Large intestine (tissue), 12 donors: ENCODE measurements at places on chromosomes 2 and 18.

DNA sequence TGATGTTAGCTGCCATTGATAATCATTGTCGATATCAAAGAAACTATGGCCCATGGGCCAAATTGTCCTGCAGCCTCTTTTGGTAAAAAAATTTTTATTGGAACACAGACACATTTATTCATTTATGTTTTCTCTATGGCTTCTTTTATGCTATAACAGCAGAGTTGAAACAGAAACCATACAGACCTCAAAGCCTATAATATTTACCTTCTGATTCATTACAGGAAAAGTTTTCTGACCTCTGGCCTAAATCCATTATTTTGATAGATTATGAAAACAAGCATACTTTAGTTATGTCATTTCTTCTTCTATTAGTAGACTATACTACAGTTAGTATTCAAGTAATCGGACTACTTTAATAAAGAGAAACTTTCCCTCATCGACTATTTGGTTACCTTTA is 349.7 kb upstream of the GALNT5 start:
- DNase-seq: no peak

DNA sequence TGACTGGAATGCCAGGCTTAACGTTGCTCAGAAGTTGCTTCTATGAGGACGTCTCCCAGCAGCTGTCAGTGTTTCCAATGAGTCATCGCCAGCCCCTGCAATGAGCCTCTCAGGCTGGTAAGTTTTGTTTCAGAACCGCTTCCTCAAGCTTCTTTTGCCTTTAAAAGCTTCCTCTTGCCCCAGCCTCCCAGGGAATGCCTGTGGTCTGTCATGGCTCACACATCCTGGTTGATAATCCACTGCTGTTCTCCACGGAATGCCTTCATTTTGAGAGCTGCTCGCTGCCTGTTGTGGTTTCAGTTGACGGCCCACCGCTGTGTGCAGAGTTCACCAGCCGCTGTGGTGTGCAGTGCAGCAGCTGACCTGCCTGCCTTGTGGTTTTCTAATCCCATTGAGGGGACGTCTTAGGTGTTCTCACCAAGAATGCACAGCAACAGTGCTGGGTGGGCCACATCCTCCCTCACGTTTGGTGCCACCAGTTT is 96.4 kb downstream of the RTP5 start:
- DNase-seq: peak; percentile 64

GRCh38 chr2:196284144-196284844 is 112.9 kb upstream of the STK17B start:
- DNase-seq: no peak

DNA sequence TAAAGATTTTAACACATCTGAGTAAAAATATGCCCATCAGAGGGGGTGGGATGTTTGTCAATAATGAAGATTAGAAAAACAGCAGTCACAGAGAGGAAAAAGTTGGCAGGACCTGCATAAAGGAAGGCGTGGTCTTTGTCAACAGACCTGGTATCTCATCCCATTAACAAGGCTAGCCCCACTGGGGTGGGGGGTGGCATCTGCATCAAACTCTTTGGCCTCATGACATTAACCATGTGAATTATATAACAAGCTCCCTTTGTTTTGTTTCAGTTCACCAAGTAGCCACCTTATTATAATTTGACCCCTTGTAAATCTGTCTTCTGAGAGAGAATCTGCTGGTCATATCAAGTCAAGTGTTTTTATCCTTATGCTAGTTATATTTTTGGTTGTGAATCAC is 28.8 kb downstream of the NEMP2 start:
- no peak for DNase-seq

DNA sequence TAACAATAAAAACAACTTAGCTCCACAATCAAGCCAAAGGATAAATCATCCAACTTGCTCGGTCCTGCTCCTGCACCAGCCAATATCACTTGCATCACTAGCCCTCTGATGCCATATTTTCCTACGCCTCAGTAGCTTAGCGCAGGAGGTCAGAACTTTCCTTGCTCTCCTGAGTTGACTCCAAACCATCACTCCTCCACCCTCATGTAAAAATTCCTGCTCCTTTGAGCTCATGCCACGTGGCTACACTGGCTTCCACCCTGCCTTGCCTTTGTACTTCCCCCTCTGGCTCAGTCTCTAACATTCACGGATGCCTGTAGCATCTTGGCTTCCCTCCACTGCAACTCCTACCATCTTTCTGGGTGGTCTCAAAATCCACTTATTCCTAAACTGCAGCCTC is 25.2 kb downstream of the AAK1 start:
- DNase-seq: no peak

- DNase-seq: no peak
Measured at GRCh38 chr2:17242813-17243485, 275.3 kb downstream of the RAD51AP2 start.

- DNase-seq: peak; percentile 99
Measured at GRCh38 chr2:112644155-112644932, 1.4 kb upstream of the SLC20A1 start.

DNA sequence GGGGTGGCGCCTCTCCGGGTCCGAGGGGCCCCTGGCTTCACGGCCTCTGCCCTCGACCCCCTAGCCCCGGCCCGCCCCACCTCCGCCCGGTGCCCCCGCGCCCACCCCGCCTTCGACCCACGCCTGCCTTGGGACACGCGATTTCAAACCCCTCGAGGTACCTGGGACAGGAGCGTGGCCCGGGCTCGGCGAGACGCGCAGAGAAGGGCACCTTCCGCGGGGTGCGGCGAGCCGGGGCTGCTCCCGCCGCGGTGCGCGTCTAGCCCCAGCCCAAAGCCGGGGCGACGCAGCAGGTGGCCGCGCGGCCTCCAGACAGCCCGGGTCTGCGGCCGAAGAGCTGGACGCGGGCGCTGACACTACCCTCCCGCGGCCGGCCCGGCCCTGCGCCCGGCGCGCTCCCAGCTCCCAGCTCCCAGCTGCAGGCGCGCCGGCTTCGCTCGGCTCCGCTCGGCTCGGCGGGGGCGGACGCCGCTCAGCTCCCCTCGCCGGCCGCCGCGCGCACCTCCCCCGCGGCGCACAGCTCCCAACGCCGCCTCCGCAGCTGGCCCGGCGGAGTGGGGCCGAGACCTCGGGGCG is at the start of gene CRACDL:
Gene CRACDL, minus strand, starts transcription at position 449 of the 576 bp plus-strand sequence. CDS start 89,425 bp downstream, outside the sequence.
- DNase-seq: no peak

- no peak for DNase-seq
Measured at GRCh38 chr18:2218101-2218500, 353.2 kb downstream of the METTL4 start.

GRCh38 chr2:239238381-239238780 is 162.4 kb downstream of the HDAC4 start:
- no peak for DNase-seq

DNA sequence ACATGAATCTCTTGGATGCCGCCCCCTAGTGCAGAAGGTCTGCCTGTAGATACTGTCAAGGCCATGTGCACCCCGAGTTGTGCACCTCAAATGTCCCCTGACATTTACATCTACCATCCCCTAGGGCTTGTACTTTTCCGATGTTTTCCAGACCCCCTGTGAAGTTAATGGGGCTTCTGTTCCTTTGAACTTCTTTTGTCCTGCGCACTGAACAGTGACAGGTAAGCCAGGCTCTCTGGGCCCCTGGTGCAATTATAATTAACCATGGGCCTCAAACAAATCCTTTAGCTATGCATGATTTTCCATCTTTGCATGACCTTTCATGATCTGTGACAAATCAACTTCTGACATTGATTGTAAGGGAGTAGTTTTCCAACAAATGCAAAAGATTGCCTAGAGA is 158.4 kb downstream of the FHOD3 start:
- DNase-seq: no peak

DNA sequence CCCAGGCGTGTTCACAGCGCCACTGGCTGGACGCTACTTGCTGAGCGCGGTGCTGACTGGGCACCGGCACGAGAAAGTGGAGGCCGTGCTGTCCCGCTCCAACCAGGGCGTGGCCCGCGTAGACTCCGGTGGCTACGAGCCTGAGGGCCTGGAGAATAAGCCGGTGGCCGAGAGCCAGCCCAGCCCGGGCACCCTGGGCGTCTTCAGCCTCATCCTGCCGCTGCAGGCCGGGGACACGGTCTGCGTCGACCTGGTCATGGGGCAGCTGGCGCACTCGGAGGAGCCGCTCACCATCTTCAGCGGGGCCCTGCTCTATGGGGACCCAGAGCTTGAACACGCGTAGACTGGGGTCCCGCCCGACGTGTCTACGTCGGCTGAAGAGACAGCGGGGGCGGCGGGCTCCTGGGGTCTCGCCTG is 891 bp upstream of the KHK start:
- DNase-seq: peak; percentile 61

DNA sequence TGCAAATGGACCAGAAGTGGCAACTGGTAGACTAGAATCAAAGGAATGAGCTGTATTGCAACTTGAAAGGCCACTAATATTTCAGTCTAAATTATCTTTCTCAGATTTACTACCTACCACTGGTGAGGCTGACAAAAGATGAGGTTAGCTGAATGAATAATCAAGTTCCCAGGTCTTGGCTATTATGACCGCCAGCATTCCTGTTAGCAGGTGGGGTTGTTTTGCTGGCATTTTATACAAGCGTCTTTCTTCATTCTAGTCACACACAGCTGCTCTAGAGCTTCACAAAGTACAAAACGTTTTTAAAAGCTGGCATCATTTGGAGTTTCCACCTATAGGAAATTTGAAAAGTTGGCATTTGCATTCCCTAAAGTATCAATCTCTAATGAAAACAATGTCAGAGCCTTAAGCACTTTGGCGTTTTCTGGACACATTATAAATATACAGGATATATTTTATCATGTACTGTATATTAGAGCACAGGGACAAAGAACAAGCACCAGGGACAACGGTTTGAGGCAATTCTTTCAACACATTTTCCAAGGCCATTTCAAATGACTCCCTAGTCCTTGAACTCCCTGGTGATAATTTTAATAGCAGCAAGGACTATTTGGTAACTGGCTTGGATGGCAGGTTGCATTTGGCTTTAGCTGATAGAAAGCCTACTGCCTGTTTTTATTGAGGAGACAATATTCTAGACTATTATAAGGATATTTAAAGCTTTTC is 410.2 kb upstream of the CHST9 start:
- no peak for DNase-seq

- no peak for DNase-seq
Measured at GRCh38 chr2:7010391-7011054, 93.3 kb downstream of the RNF144A start.

DNA sequence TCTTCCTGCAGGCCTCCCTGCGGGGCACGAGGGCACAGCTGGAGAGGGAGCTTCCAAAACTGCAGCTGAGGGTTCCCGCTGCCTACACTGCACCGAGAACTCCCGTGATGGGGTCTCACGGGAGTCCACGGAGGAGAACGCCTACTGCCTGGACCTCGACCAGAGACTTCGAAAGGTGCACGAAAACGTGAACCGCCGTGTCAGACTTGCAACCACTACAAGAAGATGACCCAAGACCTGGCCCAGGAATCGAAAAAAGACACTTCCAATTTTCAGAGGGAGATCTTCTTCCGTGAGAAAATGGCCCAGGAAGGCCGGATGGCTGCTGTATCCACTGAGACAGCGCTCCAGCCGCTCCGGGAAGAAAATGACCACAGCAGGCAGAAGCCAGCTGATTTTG is 52.9 kb upstream of the TXNDC2 start:
- no peak for DNase-seq

DNA sequence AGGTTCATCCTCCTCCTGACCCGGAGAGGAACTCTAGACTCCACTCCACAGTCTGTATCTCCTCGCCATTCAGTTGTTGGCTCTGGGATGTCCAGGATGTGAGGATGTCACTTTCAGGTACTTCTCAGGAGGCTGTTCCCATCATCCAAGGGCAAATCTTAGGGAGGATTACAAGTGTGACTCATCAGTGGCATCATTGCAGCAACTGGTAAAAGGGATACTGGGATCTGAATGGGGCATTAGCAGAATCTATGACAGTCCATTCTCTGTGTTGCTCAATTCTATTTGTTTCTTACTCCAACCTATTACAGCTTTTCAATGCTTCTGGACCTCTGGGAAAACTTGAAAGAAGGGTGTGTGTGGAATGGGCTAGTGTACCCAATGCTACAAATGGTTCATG is 81.5 kb upstream of the FN1 start:
- DNase-seq: no peak

GRCh38 chr2:163314712-163315111 is 421.1 kb downstream of the FIGN start:
- DNase-seq: no peak
